ENCODE measurements at places on chromosomes 2 and 18.

GRCh38 chr2:41736105-41736567, 311.7 kb upstream of the PKDCC start:
- DNase-seq: no peak

GRCh38 chr2:112185131-112185530, 46.9 kb downstream of the FBLN7 start:
- DNase-seq: no peak

DNA sequence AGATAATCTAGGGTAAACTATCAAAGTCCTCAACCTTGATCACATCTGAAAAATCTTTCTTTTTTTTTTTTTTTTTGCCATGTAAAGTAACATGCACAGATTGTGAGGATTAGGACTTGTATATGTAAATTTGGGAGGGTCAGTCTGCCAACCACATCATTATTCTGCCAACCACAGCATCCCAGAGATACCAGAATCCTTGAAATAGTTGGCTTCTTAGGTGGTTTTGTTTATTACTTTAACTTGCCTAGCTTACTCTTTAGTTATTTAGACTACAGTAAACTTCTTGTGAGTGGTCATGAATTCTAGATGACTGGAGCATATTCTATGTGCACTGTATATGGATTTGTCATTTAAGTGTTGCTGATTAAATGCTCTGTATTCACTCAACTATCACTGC, 242.1 kb upstream of the RBMS1 start:
- DNase-seq: no peak

DNA sequence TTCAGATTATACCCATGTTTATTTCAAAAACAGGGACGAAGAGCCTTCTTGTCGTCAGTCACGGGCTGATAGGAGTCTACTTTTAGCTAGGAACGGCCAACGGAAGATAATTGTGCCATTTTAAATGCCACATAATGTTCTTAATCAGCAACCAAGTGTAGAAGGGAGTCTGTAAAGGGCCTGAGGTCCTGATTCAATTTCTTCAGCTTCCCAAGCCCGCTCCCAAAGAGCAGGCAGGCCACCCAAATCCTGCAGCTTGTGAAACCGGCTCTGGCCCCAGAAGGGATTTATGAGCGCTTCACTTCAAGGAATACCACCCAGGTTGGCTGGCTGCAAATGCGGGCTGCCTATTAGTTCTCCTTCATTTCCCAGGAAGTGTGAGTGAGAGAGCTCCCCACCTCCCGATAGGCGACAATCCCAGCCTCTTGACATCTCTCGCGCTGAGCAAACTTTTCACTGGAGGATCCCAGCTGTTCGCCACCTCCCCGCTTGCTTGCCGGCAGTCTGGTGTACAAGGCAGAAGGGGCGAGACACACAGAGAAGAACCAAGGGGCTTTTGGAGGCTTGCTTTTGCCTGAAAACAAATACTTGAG, 272.9 kb downstream of the CDH20 start:
- DNase-seq: no peak

GRCh38 chr18:9876867-9877654, 8.7 kb upstream of the TXNDC2 start:
- DNase-seq: no peak

All from NCI-H2081 (cell line).